ENCODE measurements at places on chromosomes 5 and 9.

DNA sequence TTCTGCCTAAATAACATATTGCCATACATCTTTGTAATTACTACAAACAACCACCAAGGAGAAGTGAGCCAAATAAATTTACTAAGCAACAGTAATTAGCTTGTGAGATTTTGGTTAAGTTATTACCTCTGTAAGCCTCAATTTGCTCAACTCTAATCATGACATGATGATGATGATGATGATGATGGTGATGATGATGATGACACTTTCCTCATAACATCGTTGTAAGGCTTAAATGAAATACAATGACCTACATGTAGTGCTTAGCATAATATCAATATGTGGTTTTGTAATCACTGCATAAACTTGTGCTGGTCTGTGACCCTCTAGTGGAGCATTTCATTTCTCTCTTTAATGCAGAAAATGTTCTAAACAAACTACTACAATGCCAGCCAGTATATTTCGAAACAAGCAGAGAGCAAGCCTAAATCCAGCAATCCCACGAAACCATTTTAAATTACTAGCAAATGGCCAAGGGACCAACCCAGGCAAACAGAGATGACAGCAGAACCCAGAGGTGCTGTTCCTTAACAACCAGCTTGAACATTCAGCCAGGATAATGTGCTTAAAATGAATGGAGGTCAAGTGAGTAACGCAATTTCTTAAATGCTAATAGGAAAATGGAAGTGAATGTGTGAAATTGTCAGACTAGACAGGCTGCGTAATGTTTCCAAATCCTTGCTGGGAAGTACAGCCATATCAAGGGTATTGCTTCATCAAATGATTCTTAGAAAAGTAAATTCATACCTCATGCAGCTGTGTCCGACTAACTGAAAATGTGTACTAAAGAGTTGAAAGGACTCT lies 281.9 kb upstream of the PUM3 start:
- DNase-seq, result no peak

GRCh38 chr5:76178913-76179312 lies 95.7 kb downstream of the SV2C start:
- DNase-seq, result no peak

DNA sequence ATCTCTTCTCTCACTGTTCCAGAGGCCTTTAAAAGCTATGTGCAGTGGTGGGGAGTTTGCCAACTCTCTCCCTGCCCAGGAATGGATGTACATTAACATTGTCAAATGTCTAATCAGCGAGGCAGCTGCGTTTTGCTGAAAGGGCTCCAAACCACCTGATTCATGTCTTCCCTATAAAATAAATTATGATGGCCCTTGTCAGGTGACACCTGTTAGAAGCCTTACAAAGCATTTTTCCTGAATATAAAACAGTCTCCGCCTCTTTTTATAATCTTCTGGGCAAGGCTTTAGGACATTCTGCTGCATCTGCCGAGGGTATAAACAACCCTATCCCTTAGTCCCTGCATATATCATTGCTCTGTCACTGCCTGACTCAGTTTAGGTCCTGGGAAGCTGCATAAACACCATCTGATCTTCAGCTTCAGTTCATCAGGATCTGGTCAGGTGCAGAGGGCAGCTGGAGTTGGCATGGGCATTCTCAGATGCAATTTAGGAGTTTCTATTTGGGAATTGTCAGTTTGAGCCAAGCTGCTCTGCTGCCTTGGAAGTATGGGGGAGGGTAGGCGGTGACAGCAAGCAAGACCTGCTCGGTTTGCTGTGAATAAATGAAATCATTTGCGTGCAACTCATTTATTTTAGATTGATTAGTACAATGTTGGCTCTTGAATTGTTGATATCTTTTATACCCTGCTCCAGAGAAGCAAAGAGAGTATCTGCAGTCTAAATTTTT lies 103.5 kb downstream of the ACER2 start:
- no peak for DNase-seq

DNA sequence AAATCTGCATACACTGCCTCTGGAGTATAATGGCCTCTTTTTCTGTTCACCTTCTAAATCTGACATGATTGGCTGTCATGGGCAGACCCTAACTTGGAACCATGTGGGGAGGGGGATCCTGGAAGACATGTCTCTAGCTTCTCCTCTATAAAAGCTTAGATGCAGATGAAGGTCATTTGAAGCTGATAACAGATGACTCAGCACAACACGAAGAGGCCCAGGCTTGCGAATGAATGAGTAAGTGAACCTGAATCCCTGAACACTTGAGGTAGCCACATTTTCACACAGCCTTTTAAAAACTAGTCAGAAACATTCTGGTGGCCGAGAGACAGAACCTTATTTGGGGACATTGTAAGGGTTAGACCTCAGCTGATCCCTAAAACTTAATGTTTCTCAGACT lies 282.6 kb downstream of the ELAVL2 start:
- no peak for DNase-seq

GRCh38 chr9:87292449-87293191 lies 205.0 kb upstream of the DAPK1 start:
- no peak for DNase-seq

DNA sequence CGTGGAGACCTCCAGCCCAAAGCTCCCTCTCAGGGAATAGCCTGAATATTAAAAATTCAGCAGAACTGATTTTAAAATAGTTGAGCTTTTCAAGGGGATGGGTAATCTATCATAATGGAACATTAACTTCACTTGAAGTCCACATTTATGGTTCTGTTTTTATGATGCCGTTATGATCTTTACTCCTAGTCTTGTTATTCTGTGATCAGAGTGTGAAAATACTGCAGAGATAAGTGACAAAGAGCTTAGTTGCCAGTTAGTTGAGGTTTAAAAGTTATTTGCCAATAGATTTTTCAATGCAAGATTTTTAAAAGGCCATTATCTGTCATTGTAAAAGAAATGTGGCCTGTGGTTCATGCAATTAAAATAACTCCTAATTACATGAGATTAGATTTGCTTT lies 189.9 kb upstream of the RGMB start:
- no peak for DNase-seq

GRCh38 chr5:1769752-1770442 lies 29.7 kb downstream of the MRPL36 start:
- DNase-seq, result no peak

- DNase-seq, result no peak
Measured at GRCh38 chr9:30039712-30040111, 2344.7 kb upstream of the ACO1 start.

- DNase-seq, result no peak
Measured at GRCh38 chr9:136981588-136982231, 1.1 kb upstream of the LCNL1 start.

GRCh38 chr9:133335924-133336811 lies at the start of gene SURF6:
Gene SURF6 (minus strand): TSS chr9:133336188. CDS start chr9:133336132, 56 bp downstream.
- peak; percentile 94 for DNase-seq

GRCh38 chr5:174275959-174276358 lies 230.5 kb downstream of the NSG2 start:
- no peak for DNase-seq

- DNase-seq, result no peak
Measured at GRCh38 chr5:35331956-35332950, 102.0 kb upstream of the PRLR start.

DNA sequence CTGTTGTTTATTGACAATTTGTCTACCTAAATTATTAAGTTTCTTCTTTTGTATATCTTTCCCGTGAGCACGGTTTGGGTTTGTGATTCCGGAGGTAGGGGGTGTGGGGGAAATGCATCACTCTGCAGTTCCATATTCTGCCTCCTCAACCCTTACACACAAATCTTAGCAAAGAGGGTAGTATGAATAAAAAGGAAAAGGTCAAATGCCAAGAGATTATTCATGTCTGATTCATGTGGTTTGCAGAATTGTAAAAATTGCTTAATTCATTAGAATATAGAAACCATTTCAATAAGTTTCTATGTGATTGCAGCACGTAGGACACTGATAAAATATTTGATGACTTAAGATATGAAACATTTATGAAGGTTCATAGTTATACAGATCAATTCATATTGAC lies 601.9 kb downstream of the SEMA5A start:
- no peak for DNase-seq

DNA sequence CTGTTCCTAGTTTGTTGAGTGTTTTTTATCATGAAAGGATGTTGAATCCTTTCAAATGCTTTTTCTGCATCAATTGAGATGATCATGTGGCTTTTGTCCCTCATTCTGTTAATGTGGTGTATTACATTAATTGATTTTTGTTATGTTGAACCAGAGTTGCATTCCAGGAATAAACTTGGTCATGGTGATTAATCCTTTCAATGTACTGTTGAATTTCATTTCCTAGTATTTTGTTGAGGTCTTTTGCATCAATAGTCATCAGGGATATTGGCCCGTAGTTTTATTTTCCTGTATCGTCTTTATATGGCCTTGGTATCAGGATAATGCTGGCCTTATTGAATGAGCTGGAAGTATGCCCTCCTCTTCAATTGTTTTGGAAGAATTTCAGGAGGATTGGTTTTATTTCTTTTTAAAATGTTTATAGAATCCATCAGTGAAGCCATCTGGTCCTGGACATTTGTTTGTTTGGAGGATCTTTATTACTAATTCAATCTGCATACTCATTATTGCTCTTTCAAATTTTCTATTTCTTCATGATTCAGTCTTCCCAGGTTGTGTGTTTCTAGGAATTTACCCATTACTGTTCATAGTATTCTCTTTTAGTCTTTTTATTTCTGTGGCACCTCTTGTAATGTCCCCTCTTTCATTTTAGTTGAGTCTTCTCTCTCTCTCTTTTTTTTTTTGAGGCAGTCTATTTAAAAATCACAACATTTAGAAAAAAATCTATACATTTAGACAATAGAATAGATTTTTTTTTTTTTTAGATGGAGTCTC lies 32.1 kb downstream of the FGD3 start:
- no peak for DNase-seq

DNA sequence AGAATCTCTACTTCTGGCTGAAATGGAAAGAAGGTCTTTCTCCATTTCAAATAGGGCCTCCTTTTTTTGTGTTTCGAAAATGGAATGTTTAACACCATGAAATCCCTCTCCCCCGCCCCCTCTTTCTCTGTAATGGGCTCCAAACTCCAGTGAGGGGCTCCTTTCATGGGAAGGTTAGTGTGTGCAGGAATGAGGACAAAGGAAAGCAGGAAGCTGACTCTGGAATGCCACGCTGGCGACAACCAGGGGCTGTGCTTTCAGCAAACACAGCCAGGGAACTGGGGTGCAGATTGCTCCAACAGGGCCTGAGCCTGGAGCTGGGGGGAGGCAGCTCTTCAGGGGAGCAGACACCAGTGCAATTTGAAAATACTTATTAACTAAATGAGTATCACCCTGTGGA lies 82.8 kb downstream of the CRB2 start:
- no peak for DNase-seq

DNA sequence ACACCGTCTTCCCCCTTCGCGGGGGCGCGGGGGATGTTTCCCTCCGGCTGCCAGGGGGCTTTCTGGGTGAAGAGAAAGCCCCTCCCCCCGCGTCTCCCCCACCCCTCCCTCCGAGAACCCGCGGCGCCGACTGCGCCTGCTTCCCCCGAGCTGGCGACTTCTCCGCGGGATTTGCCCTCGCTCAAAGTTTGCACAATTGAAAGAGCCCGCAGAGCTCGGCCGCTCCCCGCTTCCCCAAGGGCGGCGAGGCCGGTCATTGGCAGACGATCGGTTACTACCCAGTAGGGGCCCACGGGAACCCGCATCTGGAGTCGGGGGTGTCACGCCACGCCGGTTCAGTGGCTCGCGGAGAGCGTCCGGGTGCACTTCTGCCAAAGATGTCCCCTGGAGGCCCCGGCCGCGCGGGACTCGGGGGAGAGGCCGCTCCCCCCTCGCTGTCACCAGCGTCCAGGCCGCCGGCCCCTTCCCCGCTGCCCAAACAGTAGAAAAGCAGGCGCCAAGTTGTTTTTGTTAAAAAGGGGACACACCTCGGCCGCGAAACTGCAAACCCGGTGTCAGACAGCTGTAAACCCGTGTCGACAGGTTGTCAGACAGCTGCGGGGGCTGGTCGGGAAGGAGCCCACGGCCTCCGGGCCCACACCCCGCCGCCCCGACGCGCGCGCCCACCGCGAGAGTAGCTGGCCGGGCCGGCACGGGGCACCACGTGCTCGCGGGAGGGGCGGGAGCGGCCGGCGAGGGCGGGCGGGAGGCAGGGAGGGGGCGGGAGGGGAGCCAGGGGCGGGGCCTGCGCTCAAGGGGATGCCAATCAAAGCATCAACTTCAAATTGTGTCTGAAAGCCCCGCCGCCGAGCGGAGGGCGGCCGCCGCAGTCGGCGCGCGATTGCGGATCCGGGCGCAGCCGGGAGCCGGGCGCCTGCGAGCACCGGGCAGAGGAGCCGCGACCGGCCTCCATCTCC lies at the start of gene IRX1:
Gene IRX1, plus strand, starts transcription at position 827 of the 956 bp plus-strand sequence. CDS start 274 bp downstream, outside the sequence.
- DNase-seq, result no peak

- no peak for DNase-seq
Measured at GRCh38 chr9:71941998-71942567, 30.6 kb downstream of the C9orf85 start.

GRCh38 chr9:134293031-134293521 lies 33.2 kb upstream of the RXRA start:
- DNase-seq, result no peak

DNA sequence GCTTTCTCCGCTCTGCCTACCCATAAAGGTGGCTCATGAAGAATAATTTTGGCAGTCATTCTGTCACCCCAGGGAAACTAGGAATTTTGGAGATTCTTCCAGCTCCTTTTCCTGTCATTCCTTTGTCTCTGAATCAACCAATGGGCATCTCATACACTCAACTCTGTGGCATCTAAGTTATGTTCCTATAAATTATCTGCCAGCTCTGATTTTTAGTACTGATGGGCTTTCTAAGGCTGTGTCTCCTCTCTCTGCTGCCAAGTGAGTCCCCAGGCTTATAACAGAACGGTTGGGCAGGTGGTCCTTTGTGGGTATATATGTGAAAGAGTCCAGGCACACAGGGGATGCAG lies 226.8 kb downstream of the NMUR2 start:
- DNase-seq, result no peak

DNA sequence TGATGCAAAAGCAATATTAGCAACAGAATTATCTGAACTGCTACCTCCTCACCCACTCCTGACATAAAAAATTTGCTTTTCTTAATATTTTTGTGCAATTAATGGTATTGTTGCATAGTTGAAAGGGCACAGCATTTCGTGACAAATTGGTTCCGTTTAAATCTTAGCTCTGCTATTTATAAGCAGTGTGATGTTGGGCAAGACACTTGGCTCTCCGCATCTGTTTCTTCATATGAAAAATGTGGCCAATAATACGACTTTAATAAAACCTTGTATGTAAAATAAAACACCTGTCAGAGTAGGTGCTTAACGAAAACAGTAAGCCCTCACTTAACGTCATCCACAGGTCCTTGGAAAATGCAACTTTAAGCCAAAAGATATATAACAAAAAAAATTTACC lies 4.2 kb downstream of the TMEM167A start:
- no peak for DNase-seq

- peak; percentile 46 for DNase-seq
Measured at GRCh38 chr9:2015581-2016407, 647 bp downstream of the SMARCA2 start.

Measured in hematopoietic multipotent progenitor cell treated with erythropoietin and hydrocortisone succinate and interleukin-3 and kit ligand, for 8 days (in vitro differentiated cells).